Mesothelial cell of epicardium (in vitro differentiated cells): ENCODE measurements at places on chromosomes 5 and 9.

- no peak for DNase-seq
These were observed 9.6 kb downstream of the SLCO4C1 start for GRCh38 chr5:102286476-102286875.

- no peak for DNase-seq
These were observed 32.6 kb downstream of the PAX5 start for GRCh38 chr9:37001459-37001858.

DNA sequence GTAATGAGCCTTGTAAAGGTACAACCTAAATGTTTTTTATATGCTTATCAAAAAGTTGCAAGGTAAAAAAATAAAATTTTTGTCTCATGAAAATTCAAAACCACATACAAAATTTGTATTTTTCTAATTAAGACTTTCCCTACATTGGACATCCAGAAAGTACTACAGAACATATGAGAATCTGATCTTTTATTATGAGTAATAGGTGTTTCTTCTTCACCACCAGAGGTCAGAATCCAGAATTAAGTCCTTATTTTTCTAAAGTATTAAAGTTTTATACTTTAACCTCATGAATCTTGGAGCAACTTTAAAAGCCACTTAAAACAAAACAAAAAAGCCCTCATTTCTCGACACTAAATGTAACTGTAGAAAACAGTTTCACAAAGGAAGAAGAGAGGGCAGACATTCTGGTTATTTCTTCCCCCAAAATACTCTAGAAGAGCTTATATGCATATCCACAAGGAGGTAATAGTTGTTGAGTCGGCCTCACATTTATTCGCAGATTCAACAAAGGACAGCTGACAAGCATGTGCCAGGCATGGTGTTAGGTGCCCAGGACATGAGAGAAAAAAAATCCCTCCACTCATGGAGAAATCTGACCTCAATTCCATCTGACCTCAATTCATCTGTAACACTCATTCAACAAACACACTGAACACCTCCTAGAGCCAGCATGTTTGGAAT, 69.3 kb downstream of the MLLT3 start:
- no peak for DNase-seq

DNA sequence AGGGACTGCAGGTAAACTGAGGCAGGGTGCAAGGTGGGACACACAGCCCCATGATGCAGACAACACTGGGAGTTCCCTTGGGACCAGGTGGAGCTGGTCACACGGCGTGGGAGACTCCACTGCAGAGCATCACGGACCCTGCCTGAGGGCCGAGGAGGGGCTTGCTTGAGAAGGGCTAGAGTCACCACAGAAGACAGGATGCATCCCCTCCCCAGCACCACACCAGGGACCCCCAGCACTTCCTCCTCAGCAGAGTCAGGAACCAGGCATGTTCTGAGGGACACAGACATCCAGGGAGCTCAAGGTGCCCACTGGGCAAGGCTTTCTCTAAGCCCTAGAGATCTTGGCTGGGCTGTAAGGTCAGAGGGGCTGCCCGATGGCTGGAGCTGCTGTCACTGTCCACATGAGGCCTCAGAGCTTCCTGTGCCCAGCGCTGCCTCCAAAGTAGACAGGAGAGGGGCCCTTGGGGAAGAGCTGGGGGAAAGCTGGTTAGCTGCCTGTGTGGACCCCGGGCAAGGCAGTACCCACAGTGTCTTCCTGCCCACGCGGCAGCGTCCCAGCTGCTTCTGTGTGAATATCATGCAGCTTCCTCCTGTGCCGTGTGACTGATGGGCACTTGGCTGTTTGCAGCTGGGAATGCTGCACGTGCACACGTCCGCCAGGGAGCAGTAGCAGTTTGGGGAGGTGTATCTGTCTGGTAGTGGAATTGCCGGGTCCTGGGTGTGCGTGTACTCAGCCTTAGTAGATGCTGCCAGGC, 176.6 kb downstream of the CACNA1B start:
- peak; percentile 29 for DNase-seq

GRCh38 chr5:53378590-53379247, 101.7 kb upstream of the FST start:
- no peak for DNase-seq

DNA sequence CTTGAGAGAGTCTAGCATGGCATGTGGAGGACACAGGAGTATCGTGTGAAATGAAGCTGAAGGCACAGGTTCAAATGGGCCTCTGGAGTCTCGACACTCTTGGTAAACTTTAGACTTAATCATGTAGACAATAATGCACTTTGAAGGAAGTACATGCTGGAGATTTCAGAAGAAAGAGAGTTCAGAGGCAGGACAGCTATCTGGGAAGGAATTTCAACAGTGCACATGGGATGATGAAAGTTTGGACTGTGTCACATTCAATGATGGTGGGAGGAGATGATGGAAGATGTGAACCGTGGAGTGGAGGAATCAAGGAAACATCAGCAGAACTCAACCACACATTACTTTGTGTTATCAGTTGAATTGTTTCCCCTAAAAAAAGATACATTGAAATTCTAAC, 88.6 kb upstream of the PAPPA start:
- no peak for DNase-seq

GRCh38 chr5:138305797-138306196, 25.8 kb downstream of the CDC25C start:
- DNase-seq: no peak

DNA sequence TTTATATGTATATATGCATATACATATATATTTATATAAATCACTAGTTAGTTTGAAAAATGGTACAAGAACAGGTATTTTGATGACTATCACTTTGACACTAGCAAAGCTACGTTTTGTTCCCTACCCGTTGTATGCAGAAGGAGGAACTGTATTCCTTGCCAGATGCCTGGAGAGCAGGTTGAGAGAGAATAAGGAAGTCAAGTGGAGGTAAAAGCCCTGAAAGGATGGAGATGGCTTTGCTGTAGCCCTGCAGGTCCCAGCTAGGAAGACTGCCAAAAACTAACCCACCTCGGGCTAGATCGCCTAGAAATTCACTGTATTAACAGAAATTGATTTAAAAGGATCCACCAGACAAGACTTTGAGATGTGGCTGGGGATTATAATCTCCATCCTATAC, 229.3 kb downstream of the RFX3 start:
- DNase-seq: no peak

DNA sequence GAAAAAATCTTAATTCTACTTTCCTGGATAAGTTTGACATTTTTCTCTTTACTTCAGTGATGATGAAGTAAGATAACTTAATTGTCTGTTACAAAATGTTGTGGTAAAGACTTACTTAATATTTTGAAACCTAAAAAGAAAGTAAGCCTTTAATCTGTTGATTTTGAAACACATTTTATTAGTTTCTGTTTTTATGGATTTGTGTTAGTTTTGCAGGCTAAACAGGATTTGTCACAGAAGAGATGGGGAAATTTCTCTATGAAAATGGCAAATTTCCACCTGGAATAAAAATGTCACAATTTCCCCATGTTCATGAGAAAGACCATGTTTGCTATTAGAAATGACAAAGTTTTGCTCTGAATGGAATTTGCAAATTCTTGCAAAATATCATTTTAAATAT, 237.1 kb downstream of the RFX3 start:
- DNase-seq: no peak

GRCh38 chr5:133296624-133297023, 244.8 kb downstream of the HSPA4 start:
- DNase-seq: no peak

DNA sequence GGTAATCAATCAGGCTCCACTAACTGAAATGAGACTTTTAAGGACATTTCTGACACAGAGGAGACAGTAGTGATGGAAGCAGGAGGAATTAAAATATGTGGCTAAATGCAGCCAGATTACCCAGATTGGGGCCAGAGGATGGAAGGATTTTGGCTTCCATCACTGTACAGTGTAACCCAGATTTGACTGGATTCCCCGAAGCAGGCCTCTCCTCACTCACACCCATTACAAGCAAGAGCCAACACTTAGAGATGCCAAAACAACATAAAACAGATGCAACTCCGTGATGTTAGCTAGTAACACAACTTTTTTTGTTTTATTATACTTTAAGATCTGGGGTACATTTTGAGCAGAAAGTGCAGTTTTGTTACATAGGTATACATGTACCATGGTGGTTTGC, 17.6 kb downstream of the TEK start:
- no peak for DNase-seq

GRCh38 chr9:18910916-18911315, 122.1 kb downstream of the SAXO1 start:
- no peak for DNase-seq

GRCh38 chr5:14895301-14895700, 23.7 kb upstream of the ANKH start:
- no peak for DNase-seq

GRCh38 chr5:141873933-141874261, 4.3 kb downstream of the PCDH1 start:
- DNase-seq: no peak

- no peak for DNase-seq
These were observed 67.8 kb upstream of the TBC1D2 start for GRCh38 chr9:98323051-98323830.

- no peak for DNase-seq
These were observed 391.1 kb downstream of the ADGRV1 start for GRCh38 chr5:90949469-90950358.

DNA sequence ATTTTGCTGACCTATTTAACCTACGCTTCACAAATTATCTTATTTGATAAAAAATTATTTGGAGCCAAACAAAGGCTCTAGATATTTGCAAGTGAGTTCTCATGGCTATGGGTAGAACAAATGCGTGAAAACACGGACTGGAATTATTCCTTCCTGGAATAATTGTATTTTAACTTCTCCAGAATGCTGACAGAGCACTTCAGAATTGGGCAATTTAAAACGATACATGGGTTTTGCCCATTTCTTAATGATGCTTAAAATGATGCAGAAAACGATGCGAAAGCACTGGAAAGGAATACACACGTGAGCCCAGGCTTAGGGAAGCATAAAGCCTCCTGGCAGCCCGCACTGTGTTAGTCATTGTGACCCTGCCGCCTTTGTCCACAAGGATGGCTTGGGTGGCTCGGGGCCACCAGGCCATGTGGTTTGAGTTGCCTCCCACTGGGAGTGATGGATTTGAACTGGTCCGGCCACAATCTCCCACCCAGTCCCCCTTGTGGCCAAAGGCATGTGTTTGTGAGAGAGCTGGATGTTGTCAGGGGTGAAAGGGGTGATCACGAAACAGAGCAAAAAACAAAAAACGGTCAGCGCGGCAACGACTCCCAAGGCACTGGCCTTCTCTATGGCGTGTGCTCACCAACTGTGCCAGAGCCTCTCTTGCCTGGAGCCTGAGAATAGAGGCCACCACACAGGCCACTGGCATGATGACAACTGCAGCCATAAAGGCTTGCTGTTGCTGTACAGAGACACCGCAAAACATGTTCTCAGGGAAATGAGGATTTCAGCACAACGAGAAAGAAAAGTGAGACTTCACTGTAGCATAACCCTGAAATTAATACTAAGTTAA, 234.2 kb upstream of the ADAMTS16 start:
- DNase-seq: no peak

DNA sequence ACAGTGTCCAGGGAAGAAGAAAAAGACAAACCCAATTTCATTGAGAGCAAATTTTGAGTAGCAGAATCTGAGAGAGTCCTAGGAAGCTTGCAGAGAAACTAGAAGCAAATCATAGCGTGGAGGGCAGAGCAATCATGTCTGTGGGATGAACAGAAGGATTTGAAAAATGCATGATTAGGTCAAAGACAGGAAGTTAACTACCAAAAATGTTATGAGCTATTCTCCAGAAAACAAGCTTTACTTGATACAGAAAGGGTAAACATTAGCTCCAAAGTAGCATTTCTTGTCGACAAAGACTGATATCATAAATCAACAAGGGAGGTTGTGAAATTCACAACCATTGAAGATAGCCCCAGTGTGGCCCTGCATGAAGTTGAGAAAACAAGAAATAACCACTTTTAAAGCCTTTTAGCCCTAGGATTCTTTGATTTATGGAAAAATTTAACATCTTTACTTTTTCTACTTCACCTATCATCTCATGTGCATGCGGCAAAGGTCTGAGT, 97.7 kb upstream of the MEGF10 start:
- no peak for DNase-seq

GRCh38 chr5:2890011-2890410, 138.5 kb upstream of the IRX2 start:
- no peak for DNase-seq

DNA sequence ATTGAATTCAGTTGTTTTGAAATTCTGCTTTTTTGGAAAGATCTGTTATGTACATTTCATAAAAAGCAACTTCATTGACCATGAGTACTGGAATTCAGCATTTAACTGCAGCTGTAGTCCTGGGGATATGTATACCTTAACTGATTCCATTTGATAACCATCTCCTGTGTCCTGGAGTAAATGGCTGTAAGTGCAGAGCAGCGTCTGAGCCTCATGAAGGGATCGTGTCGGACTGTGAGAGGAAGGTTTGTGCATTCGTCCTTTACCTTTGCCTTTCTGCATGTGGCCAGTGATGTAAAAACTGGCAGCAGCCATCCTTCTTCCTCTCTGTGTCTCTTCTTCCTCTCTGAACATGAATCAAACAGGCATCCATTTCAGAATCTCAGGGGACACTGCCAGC, 287.2 kb downstream of the FANCC start:
- no peak for DNase-seq

GRCh38 chr5:139512786-139513390, 30.3 kb upstream of the STING1 start:
- no peak for DNase-seq

- DNase-seq: no peak
These were observed 89.2 kb upstream of the PTCH1 start for GRCh38 chr9:95605816-95606488.

- no peak for DNase-seq
These were observed 82.6 kb downstream of the ADRB2 start for GRCh38 chr5:148909040-148909439.

DNA sequence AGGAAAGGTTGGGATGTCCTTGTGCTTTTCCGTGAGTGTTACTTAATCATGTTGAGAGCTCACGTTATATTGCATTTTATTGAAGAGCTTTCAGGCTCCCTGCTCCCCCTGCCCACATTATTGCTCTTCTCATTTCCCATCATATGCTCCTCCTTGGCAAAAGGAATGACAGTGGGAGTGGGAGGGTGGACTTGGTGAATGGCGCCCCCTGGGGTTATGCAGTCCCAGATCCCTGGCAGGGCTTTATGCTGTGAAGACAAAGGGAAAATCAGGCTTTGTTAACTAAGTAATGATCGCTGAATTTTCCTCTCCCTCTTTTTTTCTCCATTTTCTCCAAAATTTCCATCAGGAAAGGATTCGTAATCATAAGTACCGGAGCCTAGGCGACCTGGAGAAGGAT, 166.6 kb downstream of the SMARCA2 start:
- DNase-seq: no peak

DNA sequence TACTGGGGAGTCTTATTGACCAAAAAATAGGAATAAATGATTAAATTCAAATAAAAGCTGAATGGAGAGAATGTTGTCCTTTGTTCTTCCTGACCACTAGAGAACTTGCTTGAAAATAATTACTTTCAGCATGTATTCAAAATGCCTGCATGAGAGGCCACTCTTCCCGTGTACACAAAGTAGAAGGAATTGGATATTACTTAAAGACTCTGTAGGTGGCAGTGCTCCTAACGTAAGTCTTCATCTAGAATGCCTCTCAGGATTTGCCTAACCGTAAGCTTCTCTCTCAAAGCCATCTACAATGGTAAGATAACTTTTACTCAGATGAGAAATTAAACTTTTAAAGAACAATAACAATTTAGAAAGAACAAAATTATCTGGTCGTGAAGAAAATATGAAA, 620.0 kb upstream of the CCNG1 start:
- no peak for DNase-seq

- DNase-seq: no peak
These were observed 13.6 kb upstream of the ABCA1 start for GRCh38 chr9:104941597-104941996.
